ENCODE measurements at places on chromosomes 1 and 21. TPM values are rescaled to one million over a fixed set of nuclear protein-coding genes. Genes with fewer than 3 reads are reported as not detected.

Gene PI4KB
- 32.0 TPM for total RNA-seq

Gene JAM2
- 6.9 TPM for total RNA-seq

Gene KRTAP27-1
- total RNA-seq, result not detected

Gene SPAG17
- under 0.01 TPM for total RNA-seq

Gene SH2D1B
- not detected for total RNA-seq

Gene USH2A
- total RNA-seq, result under 0.01 TPM

Gene RXRG
- total RNA-seq, result not detected

Gene RPE65
- total RNA-seq, result not detected

Gene NOS1AP
- total RNA-seq, result not detected

Gene WDR26
- total RNA-seq, result 52.5 TPM

All from smooth muscle cell of bladder (primary cell).